ENCODE measurements at places on chromosomes 7 and 10.

DNA sequence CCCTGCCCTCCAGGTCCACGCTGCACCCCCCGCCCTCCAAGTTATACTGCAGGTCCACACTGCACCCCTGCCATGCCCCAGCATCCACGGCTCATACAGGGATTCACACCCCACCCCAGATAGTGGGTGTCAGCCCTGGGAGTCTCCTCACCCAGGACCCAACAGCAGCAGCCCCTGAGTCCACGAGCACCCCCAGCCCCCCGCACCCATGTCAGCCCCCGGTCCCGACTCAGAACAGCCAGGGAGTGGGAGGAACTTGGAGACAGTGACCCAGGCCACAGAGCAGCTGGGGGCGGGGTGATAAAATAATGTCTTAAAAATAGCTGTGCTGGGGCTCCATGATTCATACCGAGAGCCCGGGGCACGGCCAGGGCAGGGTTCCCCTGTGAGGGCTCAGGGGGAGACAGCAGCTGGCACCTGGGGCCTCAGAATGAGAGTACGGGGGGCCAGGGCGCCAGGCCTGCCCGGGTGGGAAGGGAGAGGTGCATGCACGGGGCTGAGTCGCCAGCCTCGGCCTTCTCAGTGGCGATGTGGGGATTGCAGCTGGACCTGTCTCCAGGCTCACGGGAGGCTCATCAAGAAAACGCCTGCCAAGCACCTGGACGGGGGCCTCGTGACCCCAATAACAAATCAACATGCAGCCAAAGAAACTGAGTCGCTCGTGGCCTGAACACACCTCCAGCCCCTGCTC is 29.8 kb downstream of the ADAP1 start:
- peak; percentile 13 for DNase-seq

GRCh38 chr10:123140164-123140982 is 4.6 kb downstream of the HMX3 start:
- DNase-seq = no peak

- peak; percentile 26 for DNase-seq
These were observed 27.3 kb upstream of the SAMD8 start for GRCh38 chr10:75083972-75084833.

DNA sequence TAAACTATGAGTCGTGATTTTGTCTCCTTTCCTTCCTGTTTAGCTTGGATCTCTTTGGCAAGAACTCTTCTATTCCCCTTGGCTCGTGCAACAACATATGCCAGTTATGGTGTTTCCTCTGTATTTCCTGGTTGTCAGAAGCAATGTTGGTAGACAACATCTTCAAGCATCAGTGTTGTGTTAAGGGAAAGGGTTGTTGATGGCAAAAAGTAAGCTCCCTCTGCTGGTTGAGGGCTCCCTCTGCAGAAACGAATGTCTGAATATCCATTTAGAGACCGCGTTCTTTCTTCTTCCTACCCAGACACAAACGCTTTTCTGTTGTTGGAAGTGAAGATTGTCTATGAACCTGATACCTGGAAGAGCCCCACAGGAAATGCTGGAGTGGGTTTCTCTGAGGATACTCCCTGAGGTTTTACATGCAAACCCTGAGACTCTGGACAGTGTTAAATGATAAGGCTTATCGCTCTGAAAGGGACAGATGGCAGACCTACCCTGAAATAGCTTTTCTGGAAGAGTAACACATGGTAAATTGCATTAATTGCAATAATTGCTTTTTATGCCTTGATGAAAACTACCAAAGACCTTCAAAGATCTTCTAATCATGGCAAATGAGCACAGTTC is 23.5 kb upstream of the C1QL3 start:
- DNase-seq = peak; percentile 45

DNA sequence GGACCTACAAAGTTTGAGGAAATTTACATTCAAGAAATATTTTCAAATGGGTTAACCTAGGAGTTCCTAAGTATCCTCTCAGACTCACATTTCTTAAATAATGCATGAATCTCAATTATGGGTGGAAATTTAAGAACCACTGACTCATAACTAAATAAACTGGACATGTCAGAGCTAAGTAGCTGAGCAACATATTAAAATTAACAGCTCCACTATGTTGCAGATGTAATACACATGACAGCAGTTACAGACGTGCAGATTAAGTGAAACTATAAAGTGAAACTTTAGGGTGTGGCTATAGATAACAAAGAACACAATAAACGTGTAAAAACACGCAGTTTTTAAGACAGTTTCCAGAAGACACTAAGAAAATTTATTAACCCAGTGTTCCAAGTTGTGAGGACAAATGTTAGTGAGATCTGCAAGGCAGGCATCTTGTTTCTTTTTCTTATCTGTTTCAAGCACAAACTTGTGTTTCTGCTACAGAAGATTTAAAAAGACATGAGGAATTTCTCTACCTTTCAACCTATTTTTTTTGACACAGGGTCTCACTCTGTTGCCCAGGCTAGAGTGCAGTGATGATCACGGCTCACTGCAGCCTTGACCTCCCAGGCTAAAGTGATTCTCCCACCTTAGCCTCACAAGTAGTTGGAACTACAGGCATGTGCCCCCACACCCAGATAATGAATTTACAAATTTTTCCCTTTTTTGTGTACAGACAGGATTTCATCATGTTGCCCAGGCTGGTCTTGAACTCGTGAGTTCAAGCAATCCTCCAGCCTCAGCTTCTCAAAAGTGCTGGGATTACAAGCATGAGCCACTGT is 25.3 kb downstream of the DNMBP start:
- DNase-seq = peak; percentile 95

DNA sequence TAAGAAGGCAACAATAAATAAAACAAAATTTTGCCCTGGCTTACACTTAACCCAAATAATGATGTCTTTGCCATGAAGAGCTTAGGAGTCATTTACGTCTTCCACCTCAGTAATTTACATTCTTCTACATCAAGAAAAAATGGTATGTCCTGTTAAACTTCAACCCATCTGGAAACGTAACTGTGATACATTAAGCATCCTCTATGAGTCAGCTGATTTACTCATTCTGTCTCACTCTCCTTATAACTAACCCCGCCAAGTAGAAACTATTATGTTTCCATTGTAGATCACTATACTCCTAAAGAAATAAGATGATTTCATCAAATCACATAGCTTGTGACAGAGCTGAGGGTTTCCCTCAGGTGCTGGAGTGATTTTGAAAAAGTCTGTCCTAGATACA is 330.7 kb downstream of the CDC14C start:
- peak; percentile 45 for DNase-seq

DNA sequence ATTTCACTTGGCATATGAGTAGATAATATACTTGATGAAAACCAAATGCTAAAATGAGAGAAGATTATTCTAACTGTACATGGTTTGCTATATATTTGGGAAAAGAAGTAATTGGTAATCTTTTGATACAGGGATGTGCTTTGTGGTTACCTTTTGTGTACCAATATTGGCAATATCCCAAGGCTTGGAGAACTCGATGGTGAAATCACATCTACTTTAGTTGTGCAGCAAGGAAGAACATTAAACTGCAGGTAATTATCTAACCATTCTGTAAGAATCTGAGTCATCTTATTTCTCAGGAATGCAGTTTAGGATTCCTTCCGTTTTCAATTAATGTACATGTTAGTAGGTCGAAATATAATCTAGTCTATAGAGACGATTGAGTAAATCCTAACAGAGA is 64.1 kb downstream of the SRI start:
- no peak for DNase-seq

DNA sequence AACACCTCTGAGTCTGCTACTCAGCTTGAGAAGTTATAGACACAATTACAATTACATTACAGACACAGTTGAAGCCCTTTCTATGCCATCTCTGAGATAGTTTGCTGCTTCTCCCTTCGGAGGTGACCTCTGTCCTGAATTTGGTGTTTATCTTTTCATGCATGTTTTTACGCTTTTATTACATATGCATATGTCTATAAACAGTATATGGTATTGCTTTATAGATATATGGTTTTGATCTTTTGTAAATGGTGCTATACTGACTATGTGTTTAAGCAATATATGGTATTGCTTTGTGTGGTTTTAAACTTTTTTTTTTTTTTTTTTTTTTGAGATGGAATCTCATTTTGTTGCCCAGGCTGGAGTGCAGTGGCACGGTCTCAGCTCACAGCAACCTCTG is 48.4 kb downstream of the HK1 start:
- no peak for DNase-seq

- DNase-seq = no peak
These were observed 12.5 kb downstream of the LIPA start for GRCh38 chr10:89238956-89239644.

GRCh38 chr7:48822138-48822537 is 102.2 kb upstream of the CDC14C start:
- no peak for DNase-seq

GRCh38 chr7:105934572-105935185 is 28.4 kb upstream of the CDHR3 start:
- DNase-seq = peak; percentile 82

GRCh38 chr7:130758429-130759056 is 24.5 kb upstream of the KLF14 start:
- DNase-seq = peak; percentile 73

DNA sequence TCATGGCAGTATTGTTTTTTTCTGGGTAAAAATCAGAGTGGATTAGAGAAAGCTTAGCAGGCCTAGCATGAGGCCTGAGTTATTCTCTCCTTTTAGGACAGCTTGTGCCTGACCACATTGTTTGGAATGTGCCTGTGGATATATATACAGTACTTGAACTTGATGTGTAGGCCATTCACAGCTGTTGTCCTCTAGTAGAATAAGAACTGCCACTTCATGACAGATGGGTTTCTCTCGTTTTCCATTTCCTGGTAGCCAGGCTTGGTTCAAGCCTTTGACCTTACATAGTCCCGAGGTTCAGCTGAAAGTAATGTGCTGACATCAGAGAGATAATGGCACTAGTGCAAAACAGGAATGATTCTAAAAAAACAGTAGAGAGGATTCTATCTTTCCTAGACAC is 473.9 kb downstream of the AUTS2 start:
- DNase-seq = peak; percentile 17

DNA sequence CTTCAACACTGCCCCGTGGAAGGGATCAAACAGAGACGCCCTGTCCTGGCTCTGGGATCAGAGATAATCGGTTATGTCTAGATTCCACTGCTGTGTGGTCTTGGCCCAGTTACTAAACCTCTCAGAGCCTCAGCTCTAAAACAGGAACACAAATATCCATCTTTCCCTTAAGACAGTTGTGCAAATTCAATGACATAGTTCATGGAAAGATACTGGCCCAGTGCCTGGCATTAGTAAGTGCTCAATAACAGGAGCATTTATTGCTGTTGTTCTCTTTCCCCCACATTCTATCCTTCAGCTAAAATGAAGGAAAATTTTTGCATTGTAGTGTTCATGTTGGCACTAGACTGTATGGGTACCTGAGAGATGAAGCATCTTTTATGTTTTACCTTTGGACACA is 58.6 kb downstream of the TACC2 start:
- DNase-seq = no peak

DNA sequence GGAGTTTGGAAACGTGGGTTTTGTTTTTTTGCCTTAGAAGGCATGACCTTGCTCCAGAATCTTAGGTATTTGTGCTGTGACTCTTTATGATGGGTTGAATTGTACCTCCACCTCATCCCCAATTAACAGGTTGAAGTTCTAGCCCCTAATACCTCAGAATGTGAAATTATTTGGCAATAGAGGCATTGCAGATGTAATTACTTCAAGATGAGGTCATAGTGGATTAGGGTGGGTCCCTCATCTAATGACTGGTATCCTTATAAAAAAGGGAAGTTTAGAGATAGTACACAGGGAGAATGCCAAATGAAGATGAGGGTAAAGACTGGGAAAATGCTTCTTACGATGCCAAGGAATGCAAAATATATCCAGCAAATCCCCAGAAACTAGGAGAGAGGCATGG is 3.0 kb upstream of the FAM200A start:
- no peak for DNase-seq

DNA sequence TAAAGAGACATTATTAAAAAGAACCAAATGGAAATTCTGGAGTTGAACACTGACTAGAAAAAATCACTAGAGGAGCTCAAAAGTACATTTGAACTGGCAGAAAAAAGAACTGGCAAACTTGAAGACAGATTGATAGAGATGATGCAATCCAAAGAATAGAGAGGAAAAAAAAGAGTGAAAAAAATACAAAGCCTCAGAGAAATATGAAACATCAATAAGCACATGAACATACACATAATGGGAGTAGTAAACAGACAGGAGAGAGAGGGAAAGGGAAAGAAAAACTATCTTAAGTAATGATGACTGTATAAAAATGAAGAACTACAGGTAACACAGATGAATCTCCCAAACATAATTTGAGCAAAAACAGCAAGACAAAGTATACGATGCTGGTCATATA is 61.1 kb downstream of the CNOT4 start:
- DNase-seq = no peak

DNA sequence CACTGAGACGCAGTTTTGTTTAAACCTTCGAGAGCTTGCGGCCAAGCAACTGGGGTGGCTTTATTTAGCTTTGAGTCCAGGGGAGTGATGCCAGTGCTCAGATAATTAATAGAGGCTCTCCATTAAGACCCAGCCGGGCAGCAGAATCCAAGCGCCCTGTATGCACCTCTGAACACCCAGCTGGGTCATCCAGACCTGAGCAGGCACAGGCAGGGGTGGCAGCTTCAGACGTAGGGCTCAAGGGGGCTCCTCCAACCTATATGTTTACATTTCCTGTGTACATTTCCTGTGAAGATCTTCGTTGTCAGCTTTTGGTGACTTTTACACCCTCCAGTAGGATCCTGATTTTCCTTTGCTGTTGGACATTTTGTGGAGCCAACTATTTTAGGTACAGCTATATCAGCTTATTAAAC is 719.5 kb downstream of the LRMDA start:
- DNase-seq = no peak

DNA sequence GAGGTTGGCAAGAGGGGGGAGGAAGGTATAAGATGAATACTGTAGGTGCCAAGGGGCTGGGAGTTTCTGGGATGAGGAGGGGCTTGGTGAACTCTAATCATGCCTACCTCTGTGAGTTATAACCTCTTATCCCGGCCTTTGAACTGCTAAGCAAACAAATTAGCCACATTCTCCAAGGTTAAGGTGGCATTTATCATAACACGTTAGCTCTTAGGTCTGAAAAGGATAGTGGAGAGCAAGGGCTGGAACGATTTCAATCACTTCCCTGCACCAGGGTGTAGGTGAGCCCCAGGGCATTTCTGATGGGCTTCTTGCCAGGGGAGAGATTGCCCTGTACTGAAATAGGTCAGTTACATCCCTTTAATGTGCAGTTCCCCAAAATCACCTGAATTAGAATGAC is 28.6 kb upstream of the DMBT1 start:
- no peak for DNase-seq

DNA sequence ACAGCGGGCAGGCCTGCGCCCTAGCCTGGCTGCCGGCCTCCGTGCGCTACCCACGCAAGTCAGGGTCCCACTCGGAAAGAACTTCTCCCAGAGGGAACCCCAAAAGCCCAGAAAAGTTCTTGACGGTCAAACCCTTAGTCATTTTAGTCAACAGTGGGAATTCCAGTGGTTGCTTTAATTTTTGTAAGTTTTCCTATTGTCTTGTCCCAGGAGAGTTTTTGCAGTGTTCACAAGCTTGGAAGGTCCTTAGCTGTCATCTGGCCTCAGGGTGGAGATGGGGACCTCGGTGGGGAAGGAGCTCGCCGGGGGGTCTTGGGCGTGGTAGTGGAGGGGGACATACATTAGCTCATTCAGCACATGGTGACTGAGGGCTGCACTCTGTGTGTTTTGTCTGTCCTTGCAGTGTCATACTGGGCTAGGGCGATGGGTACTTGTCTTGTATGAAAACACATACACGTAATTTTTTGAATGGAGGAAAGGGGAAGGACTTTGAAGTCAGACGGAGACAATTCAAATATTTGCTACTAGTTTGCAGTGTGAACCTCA is 736 bp downstream of the MINDY4 start:
- no peak for DNase-seq
